Natural killer cell (primary cell): ENCODE measurements at places on chromosomes 4 and X.

DNA sequence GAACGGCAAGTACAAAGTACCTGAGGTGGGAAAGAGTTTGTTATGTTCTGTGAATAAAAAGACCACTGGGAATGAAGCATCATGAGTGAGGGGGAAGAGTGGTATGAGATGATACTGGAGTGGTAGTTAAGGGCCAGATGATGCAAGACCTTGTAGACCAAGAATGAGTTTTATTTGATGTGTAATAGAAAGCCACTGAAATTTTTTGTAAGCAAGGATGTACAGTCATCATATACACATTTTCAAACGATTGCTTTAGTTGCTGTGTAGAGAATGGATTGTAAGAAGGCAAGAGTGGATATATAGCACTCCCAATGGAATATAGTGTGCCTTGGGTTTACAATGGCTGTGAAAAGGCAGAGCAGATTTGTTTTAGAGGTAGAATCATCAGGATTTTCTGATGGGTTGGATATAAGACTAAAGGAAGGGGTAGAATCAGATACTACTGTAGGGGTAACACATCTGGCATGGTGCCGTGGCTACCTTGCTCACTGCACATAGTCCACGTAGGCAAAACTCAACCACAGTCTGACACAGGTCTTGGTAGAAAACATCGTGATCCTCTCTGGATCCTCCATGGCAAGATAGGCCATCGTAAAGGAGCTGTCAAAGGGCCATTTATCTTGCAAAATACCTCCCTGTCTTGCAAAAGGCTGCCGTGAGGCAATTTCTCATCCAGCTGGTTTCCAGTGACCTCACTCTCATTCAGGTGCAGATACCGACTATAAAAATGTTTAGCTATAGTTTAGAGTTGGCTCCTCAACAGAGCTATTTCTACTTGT lies 14.9 kb downstream of the TIFA start:
- DNase-seq = no peak

DNA sequence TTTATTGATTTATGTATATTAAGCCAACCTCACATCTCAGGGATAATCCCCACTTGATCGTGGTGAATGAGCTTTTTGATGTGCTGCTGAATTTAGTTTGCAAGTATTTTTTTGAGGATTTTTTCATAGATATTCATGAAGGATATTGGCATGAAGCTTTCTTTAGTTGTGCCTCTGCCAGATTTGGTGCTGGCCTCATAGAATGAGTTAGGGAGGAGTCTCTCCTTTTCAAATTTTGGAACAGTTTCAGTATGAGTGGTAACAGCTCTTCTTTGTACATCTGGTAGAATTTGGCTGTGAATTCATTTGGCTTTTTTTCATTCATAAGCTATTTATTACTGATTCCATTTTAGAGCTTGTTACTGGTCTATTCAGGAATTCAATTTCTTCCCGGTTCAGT lies 197.2 kb upstream of the NDST4 start:
- no peak for DNase-seq

- DNase-seq = no peak
Measured at GRCh38 chr4:2074588-2074987, 15.5 kb downstream of the NAT8L start.

DNA sequence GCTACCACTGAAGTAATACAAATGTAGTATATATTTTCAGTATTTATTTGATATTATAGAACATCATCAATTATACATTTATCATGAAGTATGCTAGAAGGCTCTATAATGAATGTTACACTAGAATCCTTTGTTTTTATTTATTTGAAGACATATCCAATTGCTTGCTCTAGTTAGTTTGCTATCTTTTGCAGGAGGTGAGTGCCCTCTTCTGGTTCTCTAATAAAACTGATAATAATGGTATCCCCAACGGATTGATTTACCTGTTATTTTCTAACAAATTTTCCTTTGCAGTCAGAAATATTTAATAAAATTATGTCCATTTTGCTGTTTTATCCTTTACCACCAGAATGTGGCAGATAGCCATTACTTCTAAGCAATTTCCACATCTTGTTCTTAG lies 274.3 kb upstream of the TACR3 start:
- no peak for DNase-seq

DNA sequence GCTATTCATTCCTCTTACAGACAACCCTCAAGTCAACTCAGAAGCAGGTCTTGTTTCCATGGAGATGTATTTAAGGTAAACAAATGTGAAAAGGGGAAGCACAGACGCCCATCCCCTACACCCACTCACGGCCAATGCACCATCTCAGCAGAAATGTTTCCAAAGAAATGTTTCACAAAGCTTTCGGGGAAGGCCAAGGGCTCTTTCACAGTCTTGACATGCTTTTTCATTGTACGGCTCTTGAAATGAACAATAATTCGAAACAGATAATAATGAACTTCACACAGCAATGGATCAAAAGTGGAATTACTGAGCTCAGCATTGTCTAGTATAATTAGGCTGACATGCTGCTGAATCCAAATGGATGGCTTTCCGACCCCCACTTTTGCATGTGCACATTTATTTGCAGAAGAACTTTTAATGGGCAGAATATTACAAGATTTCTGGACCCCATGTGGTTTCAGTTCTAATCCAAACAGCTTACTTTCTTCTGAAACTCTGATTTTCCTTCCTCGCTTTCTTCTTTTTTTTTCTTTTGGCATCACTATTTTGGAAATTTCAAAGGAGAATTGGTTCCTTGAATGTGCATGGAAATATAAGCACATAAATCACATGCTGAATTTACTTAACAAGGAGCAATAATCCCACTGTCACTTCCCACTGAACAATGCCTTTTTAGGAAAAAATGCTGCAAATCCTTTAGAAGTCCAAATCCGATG lies 160.9 kb downstream of the SMIM20 start:
- no peak for DNase-seq

DNA sequence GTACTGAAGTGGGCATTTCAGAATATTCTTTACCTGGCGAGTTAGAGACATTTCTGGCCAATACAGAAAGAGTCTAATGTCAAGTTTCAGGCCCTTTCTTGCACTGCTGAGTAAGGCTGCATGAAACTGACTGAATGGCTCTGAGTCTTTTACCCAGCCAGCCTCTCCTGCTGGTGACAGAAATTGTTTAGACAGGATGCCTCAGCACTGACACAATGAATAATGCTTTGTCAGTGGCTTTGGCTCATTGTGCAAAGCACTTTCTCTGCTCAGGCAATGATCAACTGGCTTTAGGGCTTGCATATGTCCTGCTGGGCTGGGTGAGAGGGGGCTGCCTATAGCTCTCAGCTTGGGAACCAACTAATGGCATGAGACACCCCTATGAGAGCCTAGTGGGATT lies 45.5 kb downstream of the CLNK start:
- DNase-seq = no peak

DNA sequence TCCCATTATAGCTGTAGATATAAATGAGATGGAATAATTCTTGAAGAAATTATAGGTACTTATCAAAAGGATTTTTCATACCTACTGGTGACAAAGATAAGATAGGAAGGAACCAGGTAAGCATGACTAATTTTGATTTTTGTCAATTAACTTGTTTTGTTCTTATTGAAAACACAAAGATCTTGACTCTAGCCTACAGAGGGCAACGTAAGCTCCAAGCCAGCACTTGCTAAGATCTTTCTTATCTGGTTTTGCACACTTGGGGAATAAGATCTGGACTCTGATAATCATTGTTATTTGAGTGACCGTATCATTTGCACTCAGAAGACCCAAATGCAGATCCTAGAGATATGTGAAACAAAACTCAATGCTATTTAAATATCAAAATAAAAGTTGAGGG lies 223.4 kb downstream of the VEGFC start:
- no peak for DNase-seq

DNA sequence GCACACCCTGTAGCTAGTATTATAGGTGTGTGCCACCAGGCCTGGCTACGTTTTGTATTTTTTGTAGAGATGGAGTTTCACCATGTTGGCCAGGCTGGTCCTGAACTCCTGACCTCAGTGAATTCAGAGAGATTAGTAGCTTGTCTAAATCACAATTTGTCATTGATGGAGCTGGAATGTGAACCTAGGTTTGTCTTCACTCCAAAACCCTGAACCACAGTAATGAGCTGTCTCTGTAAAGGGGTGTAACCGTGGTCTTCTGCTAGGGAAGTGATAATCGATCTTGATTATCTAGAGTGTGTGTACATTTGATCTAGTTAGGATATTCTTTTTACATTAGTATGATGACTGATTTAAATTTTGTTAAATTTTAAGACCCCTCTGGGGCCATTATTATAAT lies 8.3 kb downstream of the ARHGAP10 start:
- no peak for DNase-seq

DNA sequence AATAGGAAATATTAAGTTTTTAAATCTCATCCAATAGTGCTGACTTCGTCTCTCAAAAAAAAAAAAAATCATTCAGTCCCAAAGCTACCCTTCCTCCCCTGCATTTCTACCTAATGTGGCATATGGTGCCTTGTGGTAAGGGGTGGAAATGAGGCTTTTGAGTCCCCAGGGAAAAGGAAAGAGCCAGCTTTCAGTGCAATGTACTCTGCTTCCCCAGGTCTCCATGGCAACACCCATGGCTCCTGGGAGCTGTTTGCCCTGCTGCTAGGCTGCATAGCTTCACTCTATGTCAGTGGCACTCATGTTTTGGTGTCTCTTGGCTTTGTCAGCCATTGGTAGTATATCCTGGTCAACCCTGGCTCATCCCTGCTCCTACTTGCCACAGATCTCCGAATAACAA lies 175.9 kb downstream of the SLC39A8 start:
- DNase-seq = no peak

GRCh38 chr4:88215351-88215750 lies 56.9 kb upstream of the ABCG2 start:
- DNase-seq = no peak

DNA sequence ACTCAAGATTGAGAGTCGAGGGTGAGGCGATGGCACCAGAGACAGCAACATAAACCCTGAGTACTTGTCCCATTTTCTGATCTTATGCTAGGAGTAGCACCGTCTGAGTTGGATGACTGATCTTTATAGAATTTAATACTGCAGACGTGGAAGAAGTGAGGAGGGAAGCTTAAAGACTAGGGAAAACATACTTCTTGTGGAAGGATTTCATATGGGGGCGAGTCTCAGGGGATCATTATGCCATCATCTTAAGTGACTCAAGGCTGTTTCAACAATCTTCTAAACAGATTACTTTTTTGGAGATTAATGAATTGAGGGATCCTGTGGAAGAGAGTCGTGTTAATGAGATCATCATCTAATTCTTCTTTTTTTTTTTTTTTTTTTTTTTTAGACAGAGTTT lies 17.2 kb upstream of the FAT1 start:
- DNase-seq = no peak

DNA sequence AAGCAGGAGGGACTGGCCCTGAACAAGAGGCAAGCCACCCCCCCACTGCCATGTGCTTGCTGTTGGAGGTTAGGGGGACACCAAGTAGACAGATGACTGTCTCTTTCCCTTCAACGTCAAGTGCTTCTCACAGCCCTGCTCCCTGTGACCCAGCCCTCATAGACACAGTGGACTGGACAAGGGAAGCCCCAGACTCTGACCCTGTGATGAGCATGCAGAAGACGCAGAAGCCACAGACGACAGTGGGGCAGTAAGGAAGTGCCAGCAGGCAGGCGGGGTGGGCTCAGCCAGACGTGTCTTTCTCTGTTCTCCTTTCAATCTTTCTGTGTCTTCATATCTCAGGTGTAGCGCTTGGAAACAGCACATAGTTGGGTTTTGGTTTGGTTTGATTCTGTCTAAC lies 2.4 kb upstream of the L1CAM start:
- no peak for DNase-seq

DNA sequence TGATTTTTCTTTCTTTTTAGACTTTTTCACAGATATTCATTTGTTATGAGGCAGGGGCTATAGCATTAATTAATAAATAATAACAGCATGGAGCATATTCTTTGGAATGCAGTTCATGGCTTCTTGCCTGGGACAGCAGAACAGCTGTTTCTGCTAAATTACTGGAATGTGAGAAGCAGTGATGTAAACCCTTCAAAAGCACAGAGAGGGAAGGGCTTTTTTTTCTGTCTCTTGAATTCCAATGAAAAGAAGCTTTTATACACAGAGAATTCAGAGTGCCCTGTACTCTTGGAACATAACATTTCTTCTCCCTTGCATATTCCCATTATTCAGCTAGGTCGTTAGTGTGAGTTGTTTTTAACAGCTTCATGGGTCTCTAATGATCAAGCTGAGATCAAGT lies 28.5 kb upstream of the ANK2 start:
- DNase-seq = no peak

DNA sequence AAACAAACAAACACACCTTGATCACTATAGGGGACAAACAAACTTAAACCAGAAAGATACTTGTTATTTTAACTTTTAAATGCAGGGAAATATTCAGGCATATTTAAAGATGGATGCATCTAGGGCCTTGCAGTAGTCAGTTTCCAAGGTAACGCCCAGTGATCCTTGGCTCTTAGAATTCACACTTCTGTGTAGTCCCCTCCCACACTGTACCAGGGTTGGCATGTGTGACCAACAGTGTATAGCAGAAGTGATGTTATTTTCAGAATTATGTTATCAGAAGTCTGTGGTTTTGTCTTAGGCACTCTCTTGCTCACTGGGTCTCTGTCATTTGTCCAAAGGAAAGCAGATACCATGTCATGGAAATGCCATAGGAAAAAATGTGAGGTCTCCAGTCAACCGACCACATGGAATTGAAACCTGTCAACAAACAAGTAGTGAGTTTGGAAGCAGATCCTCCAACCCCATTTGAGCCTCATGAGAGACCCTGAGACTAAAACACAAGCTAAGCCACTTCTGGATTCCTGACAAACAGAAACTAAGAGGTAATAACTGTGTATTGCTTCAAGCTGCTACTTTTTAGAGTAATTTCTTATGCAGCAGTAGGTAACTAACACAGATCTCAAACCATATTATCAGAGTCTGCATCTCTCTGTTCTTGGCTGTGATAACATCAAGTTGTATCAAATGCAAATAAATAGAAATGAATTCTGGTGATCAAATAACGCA lies 670.3 kb downstream of the KCTD8 start:
- no peak for DNase-seq

GRCh38 chrX:44675362-44676024 lies 132.8 kb upstream of the FUNDC1 start:
- DNase-seq = no peak

DNA sequence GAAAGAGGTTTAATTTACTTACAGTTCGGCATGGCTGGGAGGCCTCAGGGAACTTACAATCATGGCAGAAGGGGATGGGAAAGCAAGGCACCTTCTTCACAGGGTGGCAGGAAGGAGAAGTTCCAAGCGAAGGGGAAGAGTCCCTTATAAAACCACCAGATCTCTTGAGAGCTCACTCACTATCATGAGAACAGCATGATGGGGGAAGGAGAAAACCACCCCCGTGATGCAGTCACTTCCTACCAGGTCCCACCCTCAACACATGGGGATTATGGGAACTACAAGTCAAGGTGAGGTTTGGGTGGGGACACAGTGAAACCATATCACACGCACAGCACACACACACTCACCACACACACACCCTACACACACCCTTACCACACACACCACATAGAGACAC lies 104.3 kb downstream of the DCTD start:
- no peak for DNase-seq

- no peak for DNase-seq
Measured at GRCh38 chr4:88937081-88937480, 119.9 kb downstream of the FAM13A start.

GRCh38 chr4:179398414-179398813 lies 1956.2 kb upstream of the AGA start:
- no peak for DNase-seq

- DNase-seq = no peak
Measured at GRCh38 chr4:47784222-47784621, 53.6 kb downstream of the CORIN start.
